ENCODE measurements at places on chromosomes 1 and 21. TPM values are rescaled to one million over a fixed set of nuclear protein-coding genes. Genes with fewer than 3 reads are reported as not detected.
A peak's percentile ranks its signal among the peaks of the same experiment; 100 is the strongest.

The TBX15 gene
- polyA plus RNA-seq, result not detected

GRCh38 chr1:1246577-1247340 is at the start of gene C1QTNF12:
Gene C1QTNF12, minus strand, starts transcription at chr1:1246722. Its CDS starts 32 bp downstream, at chr1:1246690.
- no peak for DNase-seq

- DNase-seq, result no peak
Measured at GRCh38 chr1:156704166-156704711, 1.1 kb downstream of the CRABP2 start.

- DNase-seq, result no peak
Measured at GRCh38 chr1:160357286-160358002, 9.4 kb upstream of the NHLH1 start.

DNA sequence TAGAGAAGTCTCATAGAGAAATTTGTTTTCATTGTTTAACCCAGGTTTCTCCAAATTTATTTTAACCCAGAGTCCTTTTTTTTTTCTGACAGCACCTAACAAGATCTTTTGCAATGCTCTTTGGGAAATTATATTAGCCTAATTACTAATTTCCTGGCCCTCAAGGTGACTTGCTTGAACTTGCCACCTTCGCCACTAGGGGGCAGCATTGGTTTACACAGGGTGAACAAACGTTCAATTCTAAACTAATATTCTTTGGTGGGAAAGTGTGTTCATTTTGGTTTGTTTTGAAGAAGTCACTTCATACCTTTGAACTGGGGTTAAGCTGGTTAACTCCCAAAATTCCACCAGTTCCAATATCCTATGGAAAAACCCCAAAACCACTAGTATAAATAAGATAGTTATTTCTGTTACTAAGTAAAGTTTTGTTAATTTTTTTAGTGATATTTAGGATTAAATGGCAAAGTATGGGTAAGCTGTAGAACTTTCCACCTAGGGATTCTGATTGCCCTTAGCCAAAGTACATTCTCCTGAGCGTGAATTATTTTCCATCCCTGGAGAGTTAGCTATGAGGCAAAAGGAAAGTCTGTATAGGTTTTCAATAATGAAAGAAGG is 13.0 kb downstream of the CCDC190 start:
- DNase-seq, result peak; percentile 78
